ENCODE measurements at places on chromosomes 7 and 10. TPM values are rescaled to one million over a fixed set of nuclear protein-coding genes. Genes with fewer than 3 reads are reported as not detected.
A peak's percentile ranks its signal among the peaks of the same experiment; 100 is the strongest.

- DNase-seq = no peak
Measured at GRCh38 chr7:88826222-88826621, 30.7 kb upstream of the TEX47 start.

Gene CLDN3
- not detected for total RNA-seq

- no peak for DNase-seq
Measured at GRCh38 chr7:117944886-117945285, 71.6 kb upstream of the CTTNBP2 start.

- no peak for DNase-seq
Measured at GRCh38 chr7:99504281-99504602, 220 bp upstream of the ZKSCAN5 start.

- no peak for DNase-seq
Measured at GRCh38 chr10:96270571-96270970, 798 bp downstream of the BLNK start.

DNA sequence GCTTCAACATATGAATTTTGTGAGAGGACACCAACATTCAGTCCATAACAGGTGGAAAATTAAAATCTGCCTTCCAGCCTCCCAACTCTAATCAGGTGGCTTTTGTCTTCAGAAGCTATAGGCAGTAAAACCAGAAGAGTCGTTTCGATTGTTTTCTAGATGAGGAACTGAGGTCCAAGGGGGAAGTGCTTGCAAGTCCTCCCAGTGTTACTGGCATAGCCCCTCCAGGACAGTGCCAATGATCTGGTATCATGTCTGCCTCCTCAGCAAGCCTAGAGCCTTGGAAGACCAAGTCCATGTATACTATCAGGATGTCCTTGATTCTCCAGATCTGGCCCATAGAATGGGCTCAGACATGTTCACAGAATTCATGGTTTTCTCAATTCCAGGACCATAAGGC lies 16.9 kb downstream of the CYP26A1 start:
- DNase-seq = no peak

GRCh38 chr7:76267107-76267893 lies 35.2 kb upstream of the HSPB1 start:
- DNase-seq = no peak

DNA sequence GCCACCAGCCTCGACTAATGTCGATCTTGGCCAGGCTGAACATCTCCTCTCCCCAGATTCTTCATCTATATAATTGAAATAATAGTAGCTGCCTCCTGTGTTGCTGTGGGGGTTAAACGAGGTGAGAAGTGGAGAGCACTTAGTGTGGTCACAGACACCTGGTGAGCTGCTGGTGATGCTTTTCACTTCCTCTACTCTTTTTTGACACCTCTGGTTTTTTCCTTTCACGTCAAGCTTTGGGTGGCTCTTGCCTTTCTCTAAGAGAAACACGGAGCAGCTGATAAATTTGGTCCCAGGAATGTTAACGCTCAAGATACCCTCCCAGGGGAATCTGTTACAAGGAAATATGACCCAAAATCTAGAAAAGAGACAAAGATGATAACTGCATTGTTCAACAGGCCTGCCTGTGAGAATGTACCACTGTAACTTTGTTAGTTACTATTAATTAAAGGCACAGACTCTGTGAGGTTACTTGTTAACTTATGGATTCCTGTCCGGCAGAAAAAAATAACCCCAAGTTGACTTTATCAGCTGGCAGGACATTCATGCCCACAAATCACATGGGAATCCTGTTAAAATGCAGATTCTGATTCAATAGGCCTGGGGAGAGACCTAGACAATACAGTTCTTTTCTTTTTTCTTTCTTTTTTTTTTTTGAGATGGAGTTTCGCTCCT lies 9.5 kb upstream of the NPFFR1 start:
- DNase-seq = no peak

DNA sequence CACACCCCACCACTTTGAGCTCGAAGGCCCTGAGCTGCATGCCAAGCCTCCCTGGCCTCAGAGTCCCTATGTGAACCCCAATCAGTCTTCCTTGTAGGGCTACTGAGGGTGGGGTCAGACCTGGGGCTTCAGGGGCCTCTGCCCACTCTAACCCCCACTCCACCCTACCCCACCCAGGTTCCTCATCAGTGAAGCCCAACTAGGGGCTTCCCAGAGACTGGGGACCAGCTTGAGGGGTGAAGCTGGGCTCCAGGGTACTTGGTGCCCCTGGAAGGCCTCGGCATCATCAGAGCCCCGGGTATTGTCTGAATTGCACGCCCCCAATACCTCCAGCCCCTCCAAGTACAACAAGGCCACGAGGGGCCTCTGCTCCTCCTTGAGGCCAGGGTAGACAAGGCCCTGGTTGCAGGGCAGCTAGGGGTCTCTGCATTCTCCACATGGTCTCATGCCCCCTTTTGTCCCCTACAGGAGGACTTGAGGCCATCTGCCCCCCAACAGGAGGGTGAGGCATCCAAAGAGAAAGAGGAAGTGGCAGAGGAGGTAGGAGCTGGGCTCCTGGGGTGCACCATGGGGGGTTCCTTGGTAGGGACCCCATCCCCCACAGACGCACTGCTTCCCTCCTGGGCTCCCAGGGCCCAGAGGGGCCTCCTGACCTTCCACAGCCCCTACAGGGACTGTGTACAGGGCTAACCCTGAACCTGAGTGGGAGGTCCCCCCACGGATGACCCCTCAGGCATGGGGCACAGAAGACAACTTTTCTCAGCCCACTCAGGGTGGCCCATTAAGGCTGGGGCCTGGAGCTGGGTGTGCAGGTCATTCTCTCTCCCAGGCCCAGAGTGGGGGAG lies 4.0 kb downstream of the SNCG start:
- DNase-seq = peak; percentile 30

DNA sequence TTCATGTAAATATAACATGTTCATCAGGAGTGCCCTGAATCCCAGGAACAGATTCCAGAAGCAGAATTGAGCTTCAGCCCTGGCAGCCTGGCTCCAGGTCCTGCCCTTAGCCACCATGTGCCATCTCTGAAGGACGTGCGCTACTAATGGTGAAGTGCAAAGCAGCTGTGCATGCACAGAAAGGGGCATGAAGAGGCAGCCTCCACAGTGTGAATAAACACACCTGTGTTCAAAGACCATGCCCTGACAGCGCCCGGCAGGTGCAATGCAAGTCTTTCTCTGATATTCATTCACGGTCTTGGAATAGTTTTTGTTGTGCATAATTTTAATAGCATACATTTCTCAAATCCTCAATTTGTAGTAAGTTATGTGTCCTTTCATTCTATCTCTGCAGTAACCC lies 250.4 kb upstream of the TCERG1L start:
- no peak for DNase-seq

Gene NUDT13
- 2.5 TPM for total RNA-seq

Gene GLRX3
- total RNA-seq = 60.0 TPM

DNA sequence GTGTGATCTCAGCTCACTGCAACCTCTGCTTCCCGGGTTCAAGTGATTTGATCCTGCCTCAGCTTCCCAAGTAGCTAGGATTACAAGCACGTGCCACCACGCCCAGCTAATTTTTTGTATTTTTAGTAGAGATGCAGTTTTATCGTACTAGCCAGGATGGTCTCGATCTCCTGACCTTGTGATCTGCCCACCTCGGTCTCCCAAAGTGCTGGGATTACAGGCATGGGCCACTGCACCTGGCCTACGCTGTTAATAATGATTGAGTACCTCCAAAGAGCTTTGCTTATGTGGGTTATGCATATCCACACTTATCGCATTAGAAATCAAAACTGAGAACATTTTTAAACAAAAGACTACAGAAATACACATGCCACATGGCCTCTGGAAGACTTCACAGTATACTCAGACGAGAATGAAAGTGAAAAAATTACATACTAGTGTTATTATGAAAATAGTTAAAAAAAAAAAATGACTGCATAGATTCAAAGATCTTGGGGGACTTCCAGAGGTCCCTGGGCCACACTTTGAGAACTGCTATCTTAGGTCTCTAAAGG lies 25.4 kb downstream of the RPP38 start:
- no peak for DNase-seq

DNA sequence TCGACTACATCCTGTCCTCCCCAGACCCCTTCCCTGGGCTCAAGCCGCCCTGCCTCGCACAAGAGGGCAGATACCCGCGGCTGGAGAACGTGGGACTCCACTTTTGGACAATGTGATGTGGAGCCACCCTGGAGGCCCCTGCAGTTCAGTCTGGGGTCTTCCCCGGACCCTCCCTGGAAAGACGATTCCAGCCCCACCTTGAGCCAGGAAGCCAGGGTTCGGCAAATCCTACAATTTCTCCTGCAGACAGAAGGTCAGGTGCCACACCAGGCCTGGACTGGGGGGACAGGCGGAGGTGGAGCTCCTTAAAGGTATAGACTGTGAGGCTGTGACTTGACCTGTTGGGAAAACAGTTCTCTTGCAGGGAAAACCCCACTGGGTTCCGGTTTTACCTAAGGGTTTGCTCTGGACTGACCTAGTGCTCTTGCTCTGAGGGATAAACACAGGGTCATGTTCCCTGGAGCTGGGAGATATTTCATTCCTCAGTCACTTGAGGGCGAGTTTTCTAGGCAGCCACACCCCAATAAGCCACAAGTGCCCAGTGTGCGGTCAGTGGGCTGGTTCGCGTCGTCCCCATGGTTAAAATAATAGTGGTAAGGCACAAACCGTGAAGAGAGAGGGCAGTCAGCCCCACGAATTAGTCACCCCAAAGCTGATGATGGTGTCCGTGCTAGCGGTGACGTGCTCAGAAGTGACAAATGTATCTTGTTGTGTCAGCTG lies 1.6 kb downstream of the FOXL3 start:
- no peak for DNase-seq

- DNase-seq = no peak
Measured at GRCh38 chr7:137342828-137343261, 688 bp downstream of the PTN start.

DNA sequence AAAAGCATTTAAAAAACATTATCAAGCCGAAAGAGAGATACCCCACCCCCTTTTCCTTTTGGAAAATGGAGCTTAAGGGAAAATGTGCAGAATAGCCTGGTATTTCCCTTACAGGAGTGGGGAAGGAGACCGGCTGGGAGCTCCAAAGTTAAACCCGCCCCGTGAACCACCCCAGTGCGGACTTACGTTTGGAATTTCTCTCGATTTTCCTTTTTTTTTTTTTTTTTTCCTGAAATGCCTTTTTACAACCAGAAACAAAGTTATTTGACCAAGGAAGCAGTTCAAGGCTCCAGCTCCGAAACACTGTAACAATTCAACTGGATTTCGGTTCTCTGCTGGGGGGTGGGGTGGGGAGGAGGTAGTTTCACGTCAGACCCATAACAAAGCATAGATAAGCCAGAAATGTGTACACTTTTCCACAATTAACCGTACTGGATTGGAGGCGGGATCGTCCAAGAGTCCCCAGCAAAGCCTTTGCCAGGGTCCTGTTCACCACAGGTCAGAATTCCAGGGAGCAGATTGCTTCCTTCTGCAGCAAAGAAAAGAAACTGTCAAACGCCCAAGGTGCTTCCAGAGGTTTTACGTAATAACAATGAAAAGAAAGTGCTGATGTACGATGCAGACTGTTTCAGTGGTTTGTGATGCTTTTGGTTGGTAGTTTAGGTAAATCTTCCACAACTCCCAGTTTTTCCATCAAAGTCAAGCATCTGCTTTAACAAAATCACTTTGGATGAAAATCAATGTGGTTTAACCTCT lies 6.7 kb downstream of the SKIDA1 start:
- DNase-seq = peak; percentile 49

- DNase-seq = peak; percentile 41
Measured at GRCh38 chr7:120052884-120053382, 220.0 kb upstream of the KCND2 start.

Gene SPDYE2
- total RNA-seq = not detected

Gene ZNF425
- total RNA-seq = 0.83 TPM

Data from right cardiac atrium (tissue), 5 donors.